ENCODE measurements at places on chromosomes 1 and 21. TPM values are rescaled to one million over a fixed set of nuclear protein-coding genes. Genes with fewer than 3 reads are reported as not detected.

MUTYH gene
- 48.4 TPM for total RNA-seq

TMPRSS15 gene
- not detected for total RNA-seq

LYPD8 gene
- total RNA-seq = not detected

IFFO2 gene
- 23.7 TPM for total RNA-seq

GJA9 gene
- total RNA-seq = not detected

GBP6 gene
- total RNA-seq = not detected

MYOC gene
- total RNA-seq = not detected

KCNN3 gene
- total RNA-seq = not detected

PFKL gene
- total RNA-seq = 140 TPM

ID3 gene
- 18.0 TPM for total RNA-seq

USH2A gene
- total RNA-seq = 0.11 TPM

EDARADD gene
- 14.4 TPM for total RNA-seq

MPL gene
- total RNA-seq = not detected

KRTAP23-1 gene
- not detected for total RNA-seq

TFF1 gene
- total RNA-seq = 9.8 TPM

SEC16B gene
- 0.67 TPM for total RNA-seq

MSH4 gene
- total RNA-seq = 0.49 TPM

OR2L3 gene
- not detected for total RNA-seq

S100A7A gene
- not detected for total RNA-seq

ALX3 gene
- total RNA-seq = not detected

LRRC3 gene
- total RNA-seq = 4.7 TPM

LRRN2 gene
- not detected for total RNA-seq

CDK18 gene
- 18.5 TPM for total RNA-seq

PSEN2 gene
- 37.5 TPM for total RNA-seq

S100PBP gene
- 23.8 TPM for total RNA-seq

ARMH1 gene
- not detected for total RNA-seq

SH2D2A gene
- total RNA-seq = 5.5 TPM

KIF17 gene
- total RNA-seq = 1.5 TPM

SARS1 gene
- total RNA-seq = 225 TPM

TRAPPC10 gene
- 49.4 TPM for total RNA-seq

TEDDM1 gene
- not detected for total RNA-seq

IL23R gene
- total RNA-seq = not detected

SLAMF8 gene
- total RNA-seq = not detected

MYBPH gene
- total RNA-seq = 25.9 TPM

KRTAP7-1 gene
- total RNA-seq = not detected

BSND gene
- not detected for total RNA-seq

AGT gene
- 38.6 TPM for total RNA-seq

PRR9 gene
- not detected for total RNA-seq

OR2T2 gene
- not detected for total RNA-seq

NUF2 gene
- 40.0 TPM for total RNA-seq

GSTM5 gene
- total RNA-seq = 6.0 TPM

SYT6 gene
- total RNA-seq = 0.60 TPM

AHCTF1 gene
- total RNA-seq = 48.7 TPM

PLEKHN1 gene
- total RNA-seq = 3.1 TPM

TTC39A gene
- 21.0 TPM for total RNA-seq

CADM3 gene
- total RNA-seq = not detected

S100A7 gene
- total RNA-seq = not detected

GPR52 gene
- total RNA-seq = 1.2 TPM

EXTL1 gene
- 0.09 TPM for total RNA-seq

Data from Caco-2 (cell line).